Activated CD4-positive, alpha-beta T cell treated with anti-CD3 and anti-CD28 coated beads, Interleukin-2, amount 50 U/mL, for 16 hours (primary cell): ENCODE measurements at places on chromosomes 6 and 20.

- peak; percentile 39 for DNase-seq
These were observed 254.8 kb downstream of the CDC5L start for GRCh38 chr6:44642349-44642748.

GRCh38 chr20:36454698-36455427, 86.5 kb upstream of the MYL9 start:
- DNase-seq: no peak

- DNase-seq: peak; percentile 33
These were observed 347.8 kb upstream of the PLCB4 start for GRCh38 chr20:8721098-8721497.

- DNase-seq: no peak
These were observed 46.7 kb upstream of the RALGAPA2 start for GRCh38 chr20:20759132-20759531.

- no peak for DNase-seq
These were observed 24.4 kb upstream of the ID1 start for GRCh38 chr20:31580706-31581105.

DNA sequence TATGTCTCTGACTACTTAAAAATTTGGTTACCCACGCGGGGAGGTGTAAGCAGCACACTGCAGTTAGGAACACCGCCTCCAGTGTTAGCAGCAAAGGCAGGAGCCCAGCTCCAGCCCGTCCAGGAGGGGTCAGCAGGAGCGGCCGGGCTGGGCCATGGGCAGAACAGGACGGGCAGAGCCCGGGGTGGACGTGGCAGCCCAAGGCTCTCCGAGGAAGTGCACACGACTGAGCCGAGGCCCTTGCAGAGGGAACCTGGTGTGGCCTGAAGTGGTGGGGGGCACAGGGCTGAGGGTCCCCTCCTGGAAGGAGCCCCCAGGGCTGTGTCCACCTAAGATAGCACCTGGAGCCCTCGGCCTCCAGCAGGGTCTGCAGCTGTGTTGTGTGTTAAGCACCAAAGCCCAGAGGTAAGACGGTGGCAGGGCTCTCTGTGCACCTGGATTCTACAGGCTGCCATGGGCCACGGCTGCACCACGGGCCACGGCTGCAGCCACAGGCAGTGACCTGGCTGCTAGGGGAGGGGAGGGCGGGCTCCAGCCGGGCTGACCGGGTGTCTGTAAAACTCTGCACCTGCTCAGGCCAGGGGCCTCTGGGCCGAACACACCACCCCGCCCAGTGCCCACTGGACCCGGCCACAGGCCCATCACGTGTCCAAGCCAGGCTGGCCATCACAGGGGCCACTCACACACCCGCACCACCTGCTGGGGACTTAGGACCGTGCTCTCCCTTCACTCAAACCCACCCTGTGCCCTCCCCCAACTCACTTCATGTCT, 6.6 kb downstream of the SLC2A4RG start:
- DNase-seq: no peak

DNA sequence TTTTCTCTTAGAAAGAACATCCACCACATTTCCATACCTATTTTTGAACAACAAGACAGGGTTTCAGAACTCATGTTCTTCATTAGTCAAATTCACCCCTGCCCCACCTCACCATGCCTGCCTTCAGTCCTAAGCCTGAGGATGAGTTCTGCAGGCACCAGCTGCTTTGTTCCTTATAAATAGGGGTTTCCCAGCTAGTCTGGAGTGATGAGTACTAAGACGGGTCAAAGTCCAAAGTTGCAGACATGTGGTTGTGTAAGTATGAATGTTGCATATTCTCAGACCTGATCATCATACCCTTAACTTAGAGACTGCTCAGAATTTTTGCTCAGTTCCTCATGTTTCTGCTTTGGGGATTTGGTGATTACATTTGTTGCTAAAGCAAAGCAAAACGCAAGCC, 257.7 kb upstream of the CDYL start:
- no peak for DNase-seq
